Heart right ventricle (tissue), 16 donors: ENCODE measurements at places on chromosomes 1 and 21. TPM values are rescaled to one million over a fixed set of nuclear protein-coding genes. Genes with fewer than 3 reads are reported as not detected.
A peak's percentile ranks its signal among the peaks of the same experiment; 100 is the strongest.

DNA sequence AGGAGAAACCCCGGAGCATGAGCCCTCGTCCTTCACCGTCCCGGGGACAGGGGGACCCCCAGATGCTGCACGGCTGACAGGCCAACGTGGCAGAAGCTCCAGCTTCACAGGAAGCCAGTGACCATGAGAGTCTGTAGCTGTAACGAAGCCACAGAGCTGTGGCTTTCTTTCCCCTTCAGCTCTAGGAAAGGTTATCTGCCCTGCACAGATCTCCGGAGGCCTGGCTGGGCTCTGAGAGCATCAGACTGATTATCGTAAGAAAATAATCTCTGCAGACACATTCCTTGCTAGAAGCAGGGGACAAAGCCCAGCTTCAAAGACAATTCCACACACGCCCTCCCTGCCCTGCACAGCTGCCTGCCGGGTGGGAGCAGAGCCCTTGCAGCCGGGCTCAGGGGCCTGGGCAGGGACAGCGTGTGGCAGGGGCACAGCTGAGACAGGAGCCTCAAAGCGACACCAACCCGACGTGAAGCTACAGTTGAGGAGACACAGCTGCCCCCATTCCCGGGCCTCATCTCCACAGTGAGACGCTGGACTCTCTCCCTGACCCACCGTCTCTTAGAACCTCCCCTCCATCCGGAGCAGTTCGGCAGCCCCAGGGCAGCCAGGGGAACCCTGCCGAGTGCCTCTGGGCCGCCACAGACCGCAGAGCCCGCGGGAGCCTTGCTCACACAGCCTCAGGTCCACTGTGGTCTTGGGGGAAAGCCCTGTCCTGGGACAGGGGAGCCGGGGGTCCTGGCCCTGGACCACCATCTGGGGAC, 30.6 kb downstream of the POFUT2 start:
- DNase-seq, result no peak

GRCh38 chr1:56451491-56451890, 127.9 kb downstream of the PLPP3 start:
- no peak for DNase-seq

- no peak for DNase-seq
These were observed 31.0 kb downstream of the NCAM2 start for GRCh38 chr21:21029164-21029563.

- peak; percentile 73 for DNase-seq
These were observed at the start of gene COL18A1 for GRCh38 chr21:45404730-45405270. Gene COL18A1, plus strand, starts transcription at chr21:45405165. Its CDS starts 66 bp downstream, at chr21:45405231.

DNA sequence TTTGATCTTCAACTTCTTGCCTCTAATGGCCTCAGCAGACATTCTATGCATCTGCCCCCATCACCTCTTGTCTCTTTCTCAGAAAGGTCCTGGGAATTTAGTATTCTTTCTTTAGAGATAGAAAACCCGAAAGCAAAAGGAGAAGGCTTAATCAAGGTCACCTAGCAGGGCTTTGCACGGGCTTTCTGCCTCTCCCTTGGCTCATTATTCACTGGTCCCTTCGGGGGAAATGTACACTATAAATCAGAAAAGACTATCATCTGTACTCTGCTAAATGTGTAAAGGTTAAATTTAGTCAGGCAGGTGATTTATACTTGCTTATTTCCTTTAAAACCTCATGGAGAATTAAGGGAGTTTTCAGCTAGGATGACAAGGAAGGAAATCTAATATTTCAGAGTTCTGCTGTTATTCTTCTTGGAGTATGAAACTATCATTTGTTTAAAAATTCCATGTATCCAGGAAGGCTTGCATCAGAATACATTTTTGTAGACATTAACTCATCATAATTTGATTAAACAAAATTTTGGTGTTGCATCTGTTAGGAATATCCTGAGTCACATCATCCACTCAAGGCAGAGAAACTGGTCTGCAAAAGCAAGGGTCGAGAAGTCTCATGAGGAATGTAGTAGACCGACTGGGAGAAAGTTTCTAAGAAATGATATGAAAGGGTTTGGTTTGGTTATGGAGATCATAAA, 124.6 kb downstream of the GABPA start:
- DNase-seq, result no peak

Gene PCSK9
- not detected for polyA plus RNA-seq

DNA sequence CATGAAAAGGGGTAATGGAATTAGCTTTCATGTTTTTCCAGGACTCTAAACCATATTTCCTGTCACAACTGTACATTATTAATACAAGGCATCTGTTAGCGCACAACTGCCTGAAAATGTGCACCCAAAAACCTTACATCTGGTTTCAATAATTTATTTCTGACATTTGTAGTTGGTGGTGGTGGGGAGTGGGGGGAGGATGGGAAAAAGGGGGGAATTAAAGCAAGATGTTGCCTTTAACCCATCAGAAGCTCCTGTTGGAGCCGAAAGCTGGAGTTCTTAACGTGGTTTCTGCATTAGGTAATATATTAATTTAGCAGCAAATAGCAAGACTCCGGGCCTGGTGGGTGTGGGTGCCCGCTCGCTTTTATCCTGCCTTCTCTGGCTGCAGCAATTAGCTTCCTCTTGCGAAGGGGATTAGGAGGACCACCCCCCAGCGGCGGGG, 36.9 kb upstream of the HHAT start:
- DNase-seq, result no peak
